T-helper 22 cell (primary cell): ENCODE measurements at places on chromosomes 4 and X.

DNA sequence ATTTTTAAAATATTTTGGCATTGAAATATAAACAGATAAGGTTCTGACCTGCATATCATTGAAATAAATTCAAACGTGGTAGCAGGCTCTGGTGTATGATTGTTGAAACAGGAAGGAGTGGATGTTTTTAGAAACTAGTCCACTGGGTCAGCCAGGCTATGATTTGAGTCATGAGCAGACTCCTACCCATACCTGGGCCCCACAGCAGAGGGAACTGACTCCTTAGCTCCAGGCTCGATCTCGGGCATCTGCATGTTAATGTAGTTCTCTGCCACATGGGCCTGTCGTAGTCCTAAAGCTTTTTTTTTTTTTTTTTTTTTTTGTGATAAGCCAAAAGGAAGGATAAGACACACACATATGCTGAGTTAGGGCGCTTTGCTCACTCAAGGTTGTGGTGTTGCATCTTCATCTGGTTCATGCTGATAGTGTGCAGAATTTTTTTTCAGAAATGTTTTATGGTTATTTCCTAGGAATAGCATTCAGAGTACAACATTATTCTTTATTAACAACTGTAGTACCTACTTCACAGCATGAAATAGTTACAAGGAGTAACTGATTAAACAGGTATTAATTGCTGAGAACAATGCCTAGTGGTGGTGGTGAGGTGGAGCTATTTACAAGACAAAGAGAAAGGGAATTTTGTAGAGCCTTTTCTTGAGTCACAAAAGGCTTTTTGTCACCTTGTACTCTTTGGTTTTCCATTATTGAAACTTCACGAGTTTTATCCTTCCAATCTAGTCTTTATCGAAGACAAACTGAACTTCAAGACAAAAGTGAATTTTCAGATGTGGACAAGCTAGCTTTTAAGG, 27.3 kb downstream of the OFD1 start:
- DNase-seq: no peak

DNA sequence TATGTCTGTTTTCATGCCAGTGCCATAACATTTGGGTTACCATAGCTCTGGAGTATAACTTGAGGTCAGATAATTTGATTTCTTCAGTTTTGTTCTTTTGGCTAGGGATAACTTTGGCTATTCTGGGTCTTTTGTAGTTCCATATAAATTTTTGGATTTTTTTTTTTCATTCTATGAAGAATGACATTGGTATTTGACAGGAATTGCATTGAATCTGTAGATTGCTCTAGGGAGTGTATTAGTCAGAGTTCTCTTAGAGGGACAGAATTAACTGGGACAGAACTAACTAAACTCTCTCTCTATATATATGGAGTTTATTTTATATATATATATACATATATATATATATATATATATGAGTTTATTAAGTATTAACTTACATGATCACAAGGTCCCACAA, 32.2 kb upstream of the SLIT2 start:
- no peak for DNase-seq

DNA sequence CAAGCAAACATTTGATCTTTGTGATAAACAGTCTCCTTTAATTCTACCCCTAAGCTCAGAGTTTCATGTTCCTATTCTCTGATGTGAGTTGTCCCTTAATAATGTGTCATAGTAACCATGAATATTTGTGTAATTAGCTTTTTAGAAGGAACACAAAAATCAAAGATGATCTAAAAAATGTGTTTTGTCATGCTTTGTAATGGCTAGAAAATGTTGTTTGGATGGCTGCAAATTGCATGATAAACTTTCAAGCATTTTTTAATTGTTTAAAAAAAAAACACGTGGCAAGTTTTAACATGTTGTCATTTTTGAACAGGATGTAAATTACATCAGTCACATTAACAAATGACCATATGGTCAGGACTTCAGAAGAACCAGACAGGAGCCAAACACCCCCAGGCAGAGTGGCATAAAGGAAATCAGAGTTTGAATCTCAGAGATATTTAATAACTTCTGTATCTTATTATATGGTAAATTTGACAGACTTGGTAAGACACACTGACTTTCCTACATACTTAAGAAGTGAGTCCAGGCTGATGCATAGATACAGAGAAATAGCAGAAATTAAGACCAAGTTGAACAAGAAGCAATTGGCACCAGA, 223.9 kb upstream of the VEGFC start:
- no peak for DNase-seq

DNA sequence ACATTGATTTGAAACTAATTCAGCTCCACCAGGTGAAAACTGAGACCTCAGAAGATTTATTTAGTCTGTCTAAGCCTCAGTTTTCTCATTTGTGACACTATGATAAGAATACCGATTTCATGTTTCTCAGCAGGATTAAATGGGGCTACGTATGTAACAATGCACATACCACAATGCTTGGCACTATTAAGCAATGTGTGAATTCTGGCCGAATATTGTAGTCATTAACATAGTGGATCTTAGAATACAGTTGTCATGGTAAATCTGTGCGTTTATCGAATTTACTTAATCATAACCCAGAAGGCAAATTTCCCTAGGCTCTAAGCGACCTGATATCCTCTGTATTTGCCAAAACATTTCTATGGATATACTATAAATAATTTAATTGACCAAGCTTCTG, 69.1 kb downstream of the TMA16 start:
- DNase-seq: no peak

DNA sequence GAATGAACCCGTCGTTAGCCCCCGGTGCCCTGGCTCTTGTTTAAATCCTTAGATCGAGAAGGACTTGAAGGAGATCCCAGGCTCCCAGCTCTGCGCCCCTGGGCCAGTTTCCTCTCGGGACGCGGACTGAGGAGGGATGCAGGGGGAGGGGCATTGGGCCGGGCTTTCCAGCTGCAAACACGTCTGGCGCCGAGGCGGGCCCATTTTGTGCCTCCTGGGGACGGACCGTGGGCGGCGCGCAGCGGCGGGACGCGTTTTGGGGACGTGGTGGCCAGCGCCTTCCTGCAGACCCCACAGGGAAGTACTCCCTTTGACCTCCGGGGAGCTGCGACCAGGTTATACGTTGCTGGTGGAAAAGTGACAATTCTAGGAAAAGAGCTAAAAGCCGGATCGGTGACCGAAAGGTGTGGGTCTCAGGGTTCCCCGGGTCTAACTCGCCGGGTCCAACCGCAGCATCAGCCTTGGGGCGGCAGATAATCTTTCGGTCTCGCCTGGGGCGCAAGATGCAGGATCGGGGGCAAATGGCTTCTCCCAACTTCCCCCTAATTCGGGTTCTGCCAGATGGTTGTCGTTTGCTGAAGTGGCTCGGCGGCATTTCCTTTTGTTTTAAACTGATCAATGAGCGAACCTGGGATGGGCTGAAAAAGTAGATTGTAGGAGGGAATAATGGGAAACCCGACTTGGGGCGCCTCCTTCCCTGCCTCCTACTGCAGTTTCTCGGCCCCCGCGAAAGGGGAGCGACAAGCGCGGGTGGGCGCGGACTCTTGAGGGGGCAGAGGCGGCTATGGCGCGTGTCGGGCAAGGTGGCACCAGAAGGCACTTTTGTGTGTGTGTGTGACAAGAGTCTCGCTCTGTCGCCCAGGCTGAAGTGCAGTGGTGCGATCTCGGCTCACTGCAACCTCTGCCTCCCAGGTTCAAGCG, 2.9 kb downstream of the PDGFRA start:
- DNase-seq: no peak

DNA sequence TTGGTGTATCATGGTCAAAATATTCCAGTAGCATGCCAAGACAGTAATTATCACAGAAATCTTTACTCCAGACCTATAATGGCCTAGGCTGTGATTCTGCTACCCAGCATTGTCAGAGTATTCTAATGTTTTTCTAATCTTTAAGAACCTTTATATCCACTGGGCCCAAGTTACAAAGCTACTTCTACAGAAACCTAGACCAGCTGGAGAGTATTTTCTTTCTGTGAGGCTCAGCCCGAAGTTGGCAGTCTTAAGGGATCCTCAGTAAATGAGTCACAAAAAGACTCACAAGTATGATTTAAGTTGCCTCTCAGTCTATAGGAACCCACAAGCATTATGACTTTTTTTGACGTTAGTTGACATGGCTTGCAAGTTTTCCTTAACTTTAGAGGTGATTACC, 638.5 kb upstream of the FAM241A start:
- DNase-seq: no peak

DNA sequence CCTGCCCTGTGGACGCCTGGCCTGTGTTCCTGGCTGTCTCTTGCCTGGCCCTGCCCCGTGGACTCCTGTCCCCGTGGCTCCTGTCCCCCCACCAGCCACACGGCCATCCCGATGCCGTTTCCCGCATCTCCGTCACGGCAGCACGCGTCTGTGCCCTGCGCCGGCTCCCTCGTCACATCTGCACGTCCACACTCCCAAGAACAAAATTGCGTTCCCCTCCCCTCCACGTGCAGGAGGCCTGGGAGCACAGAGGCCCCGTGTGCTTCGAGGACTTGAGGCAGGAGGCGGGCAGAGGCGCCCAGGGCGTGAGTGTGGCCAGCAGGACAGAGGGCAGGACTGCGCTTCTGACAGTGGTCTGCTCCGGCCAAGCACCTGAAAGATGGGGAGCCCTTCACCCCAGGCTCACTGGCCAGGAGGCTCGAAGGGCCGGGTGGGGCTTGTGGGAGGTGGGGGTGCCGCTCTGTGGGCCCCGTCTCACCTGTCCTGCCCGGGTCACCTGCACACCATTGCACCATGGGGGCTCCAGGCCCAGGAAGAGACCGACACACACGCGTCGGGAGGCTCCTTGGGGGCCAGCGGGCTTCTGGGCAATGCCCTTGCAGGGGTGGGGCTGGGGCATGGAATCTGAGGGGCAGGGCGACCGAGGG, 17.3 kb downstream of the FGFRL1 start:
- DNase-seq: no peak
